ENCODE measurements at places on chromosomes 11 and 22.

- H3K4me3 ChIP-seq = no peak overlapping the region
- no peak overlapping the region for H3K27ac ChIP-seq
- DNase-seq = peak; percentile 53
- peaks cover 7% of the 10 kb centered on the region for H3K4me1 ChIP-seq
Measured at GRCh38 chr22:26437694-26438392, 8.8 kb downstream of the ASPHD2 start.

DNA sequence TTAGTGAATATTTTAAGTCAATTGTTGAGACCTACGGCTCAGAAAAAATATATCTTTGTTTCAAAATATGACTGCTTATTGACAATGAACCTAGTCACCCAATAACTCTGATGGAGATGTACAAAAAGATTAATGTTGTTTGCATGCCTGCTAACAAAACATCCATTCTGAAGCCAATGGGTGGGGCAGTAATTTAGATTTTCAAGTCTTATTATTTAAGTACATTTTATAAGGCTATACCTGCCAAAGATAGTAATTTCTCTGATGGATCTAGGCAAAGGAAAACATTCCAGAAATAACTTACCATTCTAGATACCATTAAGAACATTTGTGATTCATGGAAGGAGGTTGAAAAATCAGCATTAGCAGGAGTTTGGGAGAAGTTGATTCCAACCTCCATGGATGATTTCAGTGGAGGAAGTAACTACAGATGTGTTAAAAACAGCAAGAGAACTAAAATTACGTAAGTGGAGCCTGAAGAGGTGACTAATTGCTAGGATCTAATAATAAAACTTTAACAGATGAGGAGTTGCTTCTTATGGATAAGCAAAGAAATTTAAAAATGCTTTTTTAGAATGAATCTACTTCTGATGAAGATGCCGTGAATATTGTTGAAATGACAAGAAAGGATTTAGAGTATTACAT lies 26.4 kb upstream of the OR8D2 start:
- no peaks in the 10 kb centered on the region for H3K4me1 ChIP-seq
- no peaks in the 10 kb centered on the region for H3K36me3 ChIP-seq
- H3K27ac ChIP-seq = no peak overlapping the region
- no peak overlapping the region for H3K4me3 ChIP-seq
- no peaks in the 10 kb centered on the region for H3K27me3 ChIP-seq
- no peak for DNase-seq

DNA sequence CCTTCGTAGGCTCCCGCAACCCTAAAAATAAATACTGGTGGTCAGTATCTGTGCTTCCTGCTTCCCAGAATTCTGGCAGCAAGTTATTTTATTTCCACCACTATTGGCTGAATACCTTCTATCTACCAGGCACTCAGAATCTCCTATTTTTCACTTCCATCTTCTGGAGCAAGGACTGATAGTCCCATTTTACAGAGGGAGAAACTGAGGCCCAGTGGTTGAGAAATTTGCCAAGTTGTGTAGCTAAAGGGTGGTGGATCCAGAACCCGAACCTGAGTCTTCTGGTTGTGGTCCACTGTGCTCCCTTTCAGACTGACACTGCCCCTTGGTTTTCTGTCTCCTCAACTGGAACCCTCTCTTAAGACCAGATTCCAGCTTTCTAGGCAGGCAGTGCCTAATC lies 31.6 kb downstream of the NECTIN1 start:
- no peak overlapping the region for H3K4me3 ChIP-seq
- DNase-seq = no peak
- no peaks in the 10 kb centered on the region for H3K36me3 ChIP-seq
- peaks cover 45% of the 10 kb centered on the region for H3K4me1 ChIP-seq
- H3K27ac ChIP-seq = no peak overlapping the region

DNA sequence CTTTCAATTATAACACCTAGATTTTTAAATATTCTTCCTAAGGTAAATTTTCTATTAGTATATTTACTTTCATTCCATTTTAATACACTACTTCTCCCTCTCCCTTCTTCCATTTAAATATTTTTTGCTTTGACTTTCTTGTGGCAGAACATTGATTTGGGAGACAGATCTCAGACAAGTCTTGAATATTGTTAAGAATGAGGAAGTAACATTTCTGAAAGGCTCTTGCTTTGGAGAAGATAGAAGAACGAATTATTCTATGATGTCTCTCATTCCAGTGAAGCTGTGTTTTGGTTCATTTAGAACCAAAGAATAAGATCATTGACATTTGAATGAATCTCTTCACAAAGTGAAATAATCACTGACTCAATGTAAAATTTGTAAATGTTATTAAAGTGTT lies 2.4 kb downstream of the IPO7 start:
- peak overlapping the region; percentile 95 for H3K4me3 ChIP-seq
- DNase-seq = no peak
- H3K4me1 ChIP-seq = peaks cover 12% of the 10 kb centered on the region
- no peaks in the 10 kb centered on the region for H3K27me3 ChIP-seq

GRCh38 chr11:2387266-2387987 lies 10.3 kb downstream of the CD81 start:
- no peak for DNase-seq
- no peak overlapping the region for H3K27ac ChIP-seq
- no peaks in the 10 kb centered on the region for H3K27me3 ChIP-seq
- H3K4me3 ChIP-seq = no peak overlapping the region
- H3K36me3 ChIP-seq = no peaks in the 10 kb centered on the region
- H3K4me1 ChIP-seq = peaks cover 2% of the 10 kb centered on the region

GRCh38 chr22:27416511-27417420 lies 384.8 kb downstream of the MN1 start:
- DNase-seq = peak; percentile 83
- H3K27me3 ChIP-seq = no peaks in the 10 kb centered on the region
- H3K4me1 ChIP-seq = peaks cover 18% of the 10 kb centered on the region
- H3K36me3 ChIP-seq = no peaks in the 10 kb centered on the region
- H3K27ac ChIP-seq = 0 out of 2 replicates have a peak overlapping the region, but pooled peaks have one; percentile 4

- no peak for DNase-seq
- no peak overlapping the region for H3K4me3 ChIP-seq
- no peaks in the 10 kb centered on the region for H3K4me1 ChIP-seq
- no peak overlapping the region for H3K27ac ChIP-seq
Measured at GRCh38 chr11:108698844-108699642, 34.2 kb downstream of the DDX10 start.

DNA sequence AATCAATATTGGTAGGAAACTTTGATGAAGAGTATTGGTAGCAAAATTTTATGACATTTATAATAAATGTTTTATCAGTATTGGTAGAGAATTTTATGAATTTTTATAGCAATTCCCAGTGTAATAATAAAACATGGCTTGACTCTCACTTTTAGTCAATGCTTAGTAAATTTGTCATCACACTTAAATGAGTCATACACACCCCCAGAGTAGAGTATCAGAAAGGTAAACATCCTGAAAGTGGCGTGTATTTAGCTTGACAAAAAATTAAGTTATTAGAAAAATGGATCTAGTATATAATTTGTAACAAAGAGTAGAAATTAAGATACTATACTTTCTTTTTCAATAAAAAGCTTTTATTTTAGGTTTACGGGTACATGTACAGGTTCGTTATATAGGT lies 2.6 kb downstream of the MS4A3 start:
- H3K27me3 ChIP-seq = no peaks in the 10 kb centered on the region
- no peak overlapping the region for H3K4me3 ChIP-seq
- DNase-seq = no peak
- no peak overlapping the region for H3K27ac ChIP-seq

GRCh38 chr11:27716835-27717234 lies 16.6 kb upstream of the BDNF start:
- no peaks in the 10 kb centered on the region for H3K36me3 ChIP-seq
- H3K4me3 ChIP-seq = no peak overlapping the region
- H3K4me1 ChIP-seq = peaks cover 24% of the 10 kb centered on the region
- H3K27me3 ChIP-seq = peaks cover 22% of the 10 kb centered on the region
- no peak overlapping the region for H3K27ac ChIP-seq

DNA sequence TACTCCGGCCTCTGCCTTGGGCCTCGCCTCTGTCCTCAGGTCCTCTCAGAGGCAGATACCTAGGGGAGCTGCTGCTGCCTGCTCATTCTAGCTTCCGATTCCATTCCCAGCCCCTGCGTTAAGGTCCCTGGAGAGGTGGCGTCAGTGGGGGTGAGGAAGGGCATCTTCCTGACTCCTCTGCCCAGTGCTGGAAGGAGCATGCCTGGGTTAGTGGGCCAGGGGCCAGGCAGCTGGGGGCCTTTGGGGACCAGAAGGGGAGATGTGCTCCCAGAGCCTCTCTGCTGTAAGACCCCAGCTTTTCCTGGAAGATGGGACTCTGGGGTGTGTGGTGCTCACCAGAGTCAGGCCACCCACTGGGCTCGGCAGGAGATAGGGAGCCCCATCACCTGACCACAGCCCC lies 3.6 kb upstream of the MYO7A start:
- DNase-seq = no peak
- H3K27me3 ChIP-seq = no peaks in the 10 kb centered on the region
- H3K4me1 ChIP-seq = peaks cover 8% of the 10 kb centered on the region
- H3K36me3 ChIP-seq = no peaks in the 10 kb centered on the region
- H3K4me3 ChIP-seq = no peak overlapping the region
- H3K27ac ChIP-seq = no peak overlapping the region

GRCh38 chr11:132623511-132623910 lies 908.8 kb downstream of the OPCML start:
- peaks cover 3% of the 10 kb centered on the region for H3K4me1 ChIP-seq
- no peaks in the 10 kb centered on the region for H3K36me3 ChIP-seq
- no peak overlapping the region for H3K4me3 ChIP-seq
- H3K27me3 ChIP-seq = no peaks in the 10 kb centered on the region

DNA sequence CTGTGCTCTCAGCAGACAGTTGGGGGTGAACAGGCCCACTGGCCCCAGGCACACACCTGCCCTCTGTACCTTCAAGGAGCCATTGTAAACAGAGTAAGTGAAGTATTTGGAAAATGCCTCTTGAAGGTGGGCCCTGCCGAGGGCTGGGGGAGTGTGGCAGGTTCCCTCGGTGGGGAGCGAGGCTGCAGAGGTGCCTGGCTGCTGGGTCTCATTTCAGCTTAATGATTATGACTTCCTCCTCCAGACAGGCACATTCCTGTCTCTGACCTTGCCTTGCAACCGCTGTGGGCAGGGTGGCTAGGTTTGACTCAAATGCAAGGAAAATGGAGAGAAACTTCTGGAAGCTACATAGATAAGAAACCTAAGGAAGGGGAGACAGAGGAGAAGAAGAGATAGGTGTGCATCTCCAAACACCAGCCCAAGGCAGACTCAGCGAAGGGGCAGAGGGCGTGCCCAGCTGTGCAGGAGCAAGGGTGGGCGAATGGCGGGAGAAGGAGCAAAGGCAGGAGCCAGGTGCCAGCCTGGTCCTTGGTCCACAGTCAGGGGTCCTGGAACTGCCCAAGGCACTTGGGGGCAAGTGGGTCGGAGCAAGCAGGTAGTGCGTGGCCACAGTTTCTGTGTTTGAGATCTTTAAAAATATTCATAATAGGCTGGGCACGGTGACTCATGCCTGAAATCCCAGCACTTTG lies 14.0 kb downstream of the GRAMD4 start:
- H3K27ac ChIP-seq = no peak overlapping the region
- H3K27me3 ChIP-seq = no peaks in the 10 kb centered on the region
- H3K4me3 ChIP-seq = no peak overlapping the region
- H3K36me3 ChIP-seq = no peaks in the 10 kb centered on the region
- no peak for DNase-seq

GRCh38 chr11:33724644-33725035 lies 11.6 kb downstream of the CD59 start:
- 0 out of 2 replicates have a peak, but pooled peaks cover 5% of the 10 kb centered on the region for H3K36me3 ChIP-seq
- no peaks in the 10 kb centered on the region for H3K4me1 ChIP-seq
- no peak overlapping the region for H3K4me3 ChIP-seq
- DNase-seq = no peak
- H3K27me3 ChIP-seq = no peaks in the 10 kb centered on the region

- H3K27ac ChIP-seq = no peak overlapping the region
- H3K27me3 ChIP-seq = no peaks in the 10 kb centered on the region
- H3K36me3 ChIP-seq = no peaks in the 10 kb centered on the region
- no peak for DNase-seq
- no peaks in the 10 kb centered on the region for H3K4me1 ChIP-seq
- H3K4me3 ChIP-seq = no peak overlapping the region
Measured at GRCh38 chr11:126046570-126047195, 16.0 kb downstream of the CDON start.

DNA sequence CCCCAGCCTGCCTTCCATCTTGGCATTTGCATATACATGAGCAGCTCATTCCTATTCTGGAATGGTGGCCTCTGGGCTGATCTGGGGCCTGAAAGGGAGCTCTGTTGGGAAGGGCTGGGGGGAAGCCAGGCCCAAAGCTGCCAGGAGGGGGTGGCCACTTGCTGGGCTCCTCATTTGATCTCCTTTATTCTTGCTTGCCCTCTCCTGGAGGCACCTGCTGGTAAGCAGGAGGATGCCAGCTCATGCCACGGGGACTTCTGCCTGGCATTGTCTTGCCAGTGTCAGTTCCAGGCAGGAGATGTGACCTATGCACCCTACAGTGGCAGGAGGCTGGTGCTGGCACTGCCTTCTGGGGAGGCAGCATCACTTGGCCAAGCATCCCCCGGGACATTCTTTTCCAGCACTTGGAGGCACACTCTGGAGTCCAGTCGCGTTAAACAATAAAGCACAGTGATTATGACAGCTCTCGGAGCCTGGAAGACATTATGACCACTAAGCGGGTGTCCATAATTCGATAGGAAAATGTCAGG lies 128.3 kb downstream of the NTM start:
- no peaks in the 10 kb centered on the region for H3K36me3 ChIP-seq
- H3K4me1 ChIP-seq = peaks cover under 1% of the 10 kb centered on the region
- no peak overlapping the region for H3K27ac ChIP-seq

DNA sequence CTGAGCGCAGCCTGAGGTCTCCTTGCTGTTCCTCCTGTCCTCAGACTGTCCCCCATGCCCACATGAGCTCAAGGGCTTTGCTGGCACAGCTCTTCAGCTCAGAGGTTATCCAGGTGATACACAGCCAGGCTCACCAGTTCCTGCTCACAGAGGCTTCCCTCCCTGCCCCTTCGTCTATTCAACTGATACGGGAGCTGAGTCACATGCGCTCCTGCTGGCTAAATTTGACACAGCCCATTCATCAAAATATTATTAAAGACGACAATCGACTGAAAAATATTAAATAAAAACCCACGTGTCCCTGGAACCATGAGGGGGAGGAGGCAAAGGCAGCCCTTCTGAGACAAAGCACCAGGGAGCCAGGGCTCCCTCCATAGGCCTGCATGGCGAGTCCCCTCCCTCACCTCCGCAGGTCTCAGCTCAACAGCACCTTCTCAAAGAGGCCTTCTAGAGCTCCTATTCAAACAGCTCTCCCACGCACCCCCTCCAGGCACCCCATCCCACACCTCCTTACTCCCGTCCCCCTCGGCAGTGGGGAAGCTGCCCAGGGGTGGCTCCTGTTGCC lies 40.5 kb downstream of the DUSP8 start:
- H3K36me3 ChIP-seq = no peaks in the 10 kb centered on the region
- no peaks in the 10 kb centered on the region for H3K27me3 ChIP-seq
- DNase-seq = no peak
- no peaks in the 10 kb centered on the region for H3K4me1 ChIP-seq

- no peak overlapping the region for H3K27ac ChIP-seq
- H3K36me3 ChIP-seq = no peaks in the 10 kb centered on the region
- H3K4me1 ChIP-seq = peaks cover 6% of the 10 kb centered on the region
- DNase-seq = no peak
- peaks cover 10% of the 10 kb centered on the region for H3K27me3 ChIP-seq
- H3K4me3 ChIP-seq = no peak overlapping the region
Measured at GRCh38 chr22:46247443-46247975, 2.6 kb downstream of the CDPF1 start.

Measured in GM23338 (cell line).